Calu3 (cell line): ENCODE measurements at places on chromosomes 7 and 10. TPM values are rescaled to one million over a fixed set of nuclear protein-coding genes. Genes with fewer than 3 reads are reported as not detected.

- H3K36me3 ChIP-seq = no peaks in the 10 kb centered on the region
- no peak for DNase-seq
- no peak overlapping the region for H3K4me3 ChIP-seq
- H3K27ac ChIP-seq = no peak overlapping the region
- H3K27me3 ChIP-seq = peaks cover 27% of the 10 kb centered on the region
Measured at GRCh38 chr7:55242613-55243012, 122.5 kb upstream of the LANCL2 start.

- H3K27ac ChIP-seq = no peak overlapping the region
- H3K36me3 ChIP-seq = peaks cover 5% of the 10 kb centered on the region
- DNase-seq = peak; percentile 78
- H3K4me1 ChIP-seq = no peaks in the 10 kb centered on the region
Measured at GRCh38 chr7:31336202-31337001, 4.1 kb downstream of the NEUROD6 start.

DNA sequence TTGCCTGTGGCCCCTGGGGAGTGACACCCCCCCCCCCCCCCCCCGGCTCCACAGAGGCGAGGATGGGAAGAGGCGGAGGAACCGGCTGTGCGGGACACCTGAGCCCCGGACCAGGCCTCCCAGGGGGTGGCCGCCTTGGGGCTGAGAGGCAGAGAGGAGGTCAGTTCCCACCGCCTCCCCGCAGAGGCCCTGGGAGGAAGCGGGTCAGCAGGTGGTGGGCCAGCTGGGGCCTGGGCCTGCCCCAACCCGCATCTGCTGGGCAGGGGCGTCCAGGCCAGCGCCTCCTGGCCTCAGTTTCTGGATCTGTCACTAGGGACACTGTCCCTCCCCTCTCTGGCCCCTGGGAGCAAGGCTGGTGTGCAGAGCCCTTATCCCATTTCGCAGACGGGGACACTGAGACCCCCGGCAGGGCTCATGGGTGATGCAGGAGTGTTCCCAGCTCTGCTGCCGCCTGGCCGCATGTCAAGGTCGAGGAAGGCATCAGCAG lies 14.6 kb upstream of the LFNG start:
- no peak overlapping the region for H3K4me3 ChIP-seq
- DNase-seq = no peak
- peaks cover 16% of the 10 kb centered on the region for H3K27me3 ChIP-seq
- H3K27ac ChIP-seq = no peak overlapping the region
- peaks cover 14% of the 10 kb centered on the region for H3K4me1 ChIP-seq
- peaks cover 6% of the 10 kb centered on the region for H3K36me3 ChIP-seq

GRCh38 chr7:113774182-113774807 lies 144.5 kb downstream of the PPP1R3A start:
- H3K4me3 ChIP-seq = no peak overlapping the region
- H3K27me3 ChIP-seq = no peaks in the 10 kb centered on the region
- no peaks in the 10 kb centered on the region for H3K36me3 ChIP-seq
- DNase-seq = peak; percentile 29
- H3K27ac ChIP-seq = no peak overlapping the region

- no peaks in the 10 kb centered on the region for H3K4me1 ChIP-seq
- no peak overlapping the region for H3K4me3 ChIP-seq
- H3K27ac ChIP-seq = no peak overlapping the region
Measured at GRCh38 chr10:77428691-77429395, 208.8 kb downstream of the KCNMA1 start.

GRCh38 chr7:13641714-13642113 lies 347.8 kb downstream of the ETV1 start:
- no peaks in the 10 kb centered on the region for H3K4me1 ChIP-seq
- H3K4me3 ChIP-seq = no peak overlapping the region
- H3K36me3 ChIP-seq = no peaks in the 10 kb centered on the region
- H3K27me3 ChIP-seq = no peaks in the 10 kb centered on the region

Gene GRID1
- 0.10 TPM in 1 of 2 replicates, not detected in the other for total RNA-seq

Gene OSBPL3
- 124 and 136 TPM in 2 replicates for total RNA-seq

DNA sequence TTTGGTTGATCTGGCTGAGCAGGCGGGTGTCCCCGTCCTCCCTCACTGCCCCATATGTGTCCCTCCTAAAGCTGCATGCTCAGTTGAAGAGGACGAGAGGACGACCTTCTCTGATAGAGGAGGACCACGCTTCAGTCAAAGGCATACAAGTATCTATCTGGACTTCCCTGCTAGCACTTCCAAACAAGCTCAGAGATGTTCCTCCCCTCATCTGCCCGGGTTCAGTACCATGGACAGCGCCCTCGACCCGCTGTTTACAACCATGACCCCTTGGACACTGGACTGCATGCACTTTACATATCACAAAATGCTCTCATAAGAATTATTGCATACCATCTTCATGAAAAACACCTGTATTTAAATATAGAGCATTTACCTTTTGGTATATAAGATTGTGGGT lies 26.9 kb upstream of the TRIM56 start:
- H3K4me3 ChIP-seq = no peak overlapping the region
- H3K27me3 ChIP-seq = peaks cover 46% of the 10 kb centered on the region
- no peak overlapping the region for H3K27ac ChIP-seq
- peaks cover 4% of the 10 kb centered on the region for H3K36me3 ChIP-seq
- H3K4me1 ChIP-seq = no peaks in the 10 kb centered on the region
- DNase-seq = peak; percentile 20
